ENCODE measurements at places on chromosomes 6 and 20. TPM values are rescaled to one million over a fixed set of nuclear protein-coding genes. Genes with fewer than 3 reads are reported as not detected.

TRIM31 gene
- not detected for total RNA-seq

PRND gene
- 0.48 TPM for total RNA-seq

DNMT3B gene
- 2.3 TPM for total RNA-seq

PAX1 gene
- total RNA-seq, result not detected

DCBLD1 gene
- 75.8 TPM for total RNA-seq

CLPSL1 gene
- total RNA-seq, result not detected
